ENCODE measurements at places on chromosomes 7 and 10. TPM values are rescaled to one million over a fixed set of nuclear protein-coding genes. Genes with fewer than 3 reads are reported as not detected.

DNA sequence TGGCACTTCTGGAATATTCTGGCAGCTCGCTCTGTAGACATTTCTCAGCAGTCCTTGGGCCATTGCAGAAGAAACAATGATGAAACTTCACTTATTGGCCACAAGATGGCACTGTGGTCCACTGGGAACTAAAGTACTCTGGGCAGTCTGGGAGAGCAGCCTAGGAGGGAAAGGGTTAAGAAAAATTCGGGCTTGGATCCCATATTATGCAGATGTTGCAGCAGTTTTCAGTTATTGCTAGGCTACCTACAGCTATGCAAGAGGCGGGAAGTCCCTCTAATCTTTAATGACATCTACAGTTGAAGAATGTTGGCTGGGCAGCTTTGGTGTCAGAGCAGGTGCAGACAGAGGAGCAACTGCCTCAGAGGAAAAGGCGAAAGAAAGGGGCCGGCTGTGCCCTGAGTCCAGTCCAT is 201.7 kb upstream of the PRSS58 start:
- peak; percentile 9 for DNase-seq

CNPY1 gene
- total RNA-seq: not detected

LRGUK gene
- total RNA-seq: not detected

CALML5 gene
- total RNA-seq: not detected

OR2A1 gene
- not detected for total RNA-seq

- peak; percentile 16 for DNase-seq
Observed at GRCh38 chr7:818031-818699, 14.1 kb upstream of the SUN1 start.

GRCh38 chr7:15602236-15602635 is 40.4 kb upstream of the AGMO start:
- no peak for DNase-seq
